Caki2 (cell line): ENCODE measurements at places on chromosomes 6 and 20.

GRCh38 chr20:45152405-45152804, 22.3 kb upstream of the PI3 start:
- no peak for DNase-seq

DNA sequence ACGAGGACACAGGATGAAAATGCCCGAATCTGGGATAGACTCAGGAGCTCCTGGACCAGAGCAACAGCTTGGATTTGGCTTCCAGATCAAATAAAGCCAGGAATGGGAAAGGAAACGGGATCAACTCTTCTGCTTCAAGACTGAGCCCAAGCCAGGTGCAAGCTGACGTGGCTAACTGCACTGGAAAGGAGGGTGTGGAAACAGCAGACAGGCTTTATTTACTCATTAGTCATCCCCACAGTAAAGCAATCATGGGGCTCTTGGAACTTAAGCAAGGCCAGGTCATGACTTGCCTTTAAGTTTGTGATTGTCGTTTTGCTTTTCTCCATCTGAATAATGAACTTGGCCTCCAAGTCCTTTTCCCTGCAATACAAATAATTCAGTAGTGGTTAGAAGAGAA, 45.2 kb downstream of the KIF16B start:
- peak; percentile 82 for DNase-seq

GRCh38 chr6:30007132-30007764, 53.8 kb upstream of the POLR1H start:
- no peak for DNase-seq

GRCh38 chr20:19658137-19658536, 99.9 kb upstream of the RIN2 start:
- DNase-seq: no peak

DNA sequence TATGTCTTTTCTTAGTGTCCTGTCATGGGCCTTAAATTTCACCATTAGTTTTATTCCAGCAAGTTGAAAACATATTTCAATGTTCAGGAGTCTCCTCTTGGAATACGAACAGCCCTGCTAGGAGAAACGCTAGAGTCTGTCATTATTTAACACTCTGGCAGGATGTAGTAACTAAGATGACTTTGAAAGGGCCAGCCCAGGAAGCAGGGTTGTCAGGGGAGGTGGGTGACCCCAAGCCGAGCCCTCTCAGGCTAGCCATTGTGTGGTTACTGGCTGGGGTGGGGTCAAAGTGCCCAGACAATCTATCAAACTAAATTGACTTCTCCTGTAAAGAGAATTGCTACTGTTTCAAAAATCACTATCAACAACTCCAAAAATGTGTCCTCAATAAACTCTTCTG, 67.8 kb downstream of the LY86 start:
- no peak for DNase-seq

- no peak for DNase-seq
Observed at GRCh38 chr6:34950849-34951248, 61.8 kb downstream of the ANKS1A start.

DNA sequence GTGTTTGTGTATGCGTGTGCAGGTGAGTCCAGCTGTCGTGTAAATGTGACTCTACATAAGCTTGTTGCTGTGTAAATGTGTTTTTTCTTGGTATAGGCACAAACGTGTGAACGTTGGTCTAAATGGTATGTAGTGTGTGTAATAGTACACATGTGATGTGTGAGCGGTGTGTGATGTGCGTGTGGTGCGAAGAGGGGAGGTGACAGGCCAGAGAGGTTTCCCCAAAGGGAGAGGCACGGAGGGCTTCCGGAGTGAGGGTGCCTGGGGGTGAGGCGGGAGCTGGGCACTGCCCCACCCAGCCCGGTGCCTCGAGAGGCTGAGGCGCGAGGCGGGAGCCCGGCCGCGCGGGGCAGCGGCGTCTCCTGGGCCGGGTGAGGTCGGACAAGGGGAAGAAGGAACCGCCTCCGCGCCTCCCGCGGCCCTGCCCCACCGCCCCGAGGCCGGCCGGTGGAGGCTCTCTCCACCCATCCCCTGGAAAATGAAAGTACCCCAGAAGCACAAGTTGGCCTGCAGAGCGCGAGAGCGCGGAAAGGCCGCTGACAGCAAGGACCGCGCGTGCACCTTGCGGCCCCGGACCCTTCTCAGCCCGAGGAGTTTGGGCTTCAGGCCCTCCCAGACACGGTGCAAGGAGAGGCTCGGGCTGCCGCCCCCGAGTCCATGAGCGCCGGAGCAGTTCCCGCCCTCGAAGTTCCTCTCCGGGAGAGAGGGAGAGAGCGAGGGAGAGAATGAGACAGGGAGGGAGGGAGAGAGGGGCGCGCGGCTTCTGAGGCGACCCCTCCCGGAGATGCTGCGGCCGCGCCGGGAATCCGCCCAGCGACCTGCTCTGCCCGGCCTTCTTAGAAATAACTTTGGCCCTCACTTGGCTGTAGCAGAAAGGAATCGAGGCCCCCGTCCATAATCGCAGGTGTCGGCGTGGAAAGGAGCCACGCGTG, 43.2 kb upstream of the OSTM1 start:
- no peak for DNase-seq

- DNase-seq: no peak
Observed at GRCh38 chr6:110491644-110492317, 15.4 kb upstream of the SLC22A16 start.

GRCh38 chr6:19035461-19036195, 648.5 kb downstream of the RNF144B start:
- no peak for DNase-seq

GRCh38 chr6:7590918-7591302, 912 bp downstream of the SNRNP48 start:
- peak; percentile 27 for DNase-seq

DNA sequence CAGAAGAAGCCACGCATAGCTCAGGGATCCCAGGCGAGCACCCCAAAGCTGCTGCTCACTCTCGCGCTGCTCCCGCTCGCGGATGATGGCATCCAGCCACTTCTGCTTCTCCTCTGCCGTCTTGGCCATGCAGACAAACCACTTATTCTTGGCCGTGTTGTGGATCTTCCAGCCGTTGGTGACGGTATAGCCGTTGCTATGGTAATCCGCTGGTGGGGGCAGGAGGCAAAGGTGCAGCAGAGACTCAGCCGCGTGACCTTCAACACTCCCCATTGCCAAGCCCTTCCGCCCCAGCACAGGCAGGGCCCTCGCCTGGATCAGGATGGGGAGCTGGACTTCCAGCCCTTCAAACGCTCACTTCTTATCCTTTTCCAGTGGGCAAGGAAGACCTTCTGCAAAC, 136.9 kb downstream of the PREX1 start:
- DNase-seq: no peak

DNA sequence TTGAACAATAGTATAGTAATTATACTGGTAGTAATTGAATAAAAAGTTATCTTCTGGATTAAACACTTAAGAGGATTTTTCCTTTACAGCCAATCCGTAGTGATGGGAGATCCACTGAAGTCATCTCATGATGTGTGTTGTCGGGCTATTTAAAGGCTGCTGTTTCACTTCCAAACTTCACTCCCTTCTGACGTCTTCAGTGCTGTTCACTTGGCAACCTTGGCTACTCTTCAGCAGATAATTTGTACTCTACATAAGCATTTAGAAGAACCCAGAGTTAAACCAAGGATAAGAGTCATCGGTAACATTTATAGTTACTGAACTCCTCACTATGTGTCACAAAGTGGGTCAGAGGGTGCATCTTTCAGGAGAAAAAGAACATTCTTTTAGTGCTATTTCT, 179.1 kb upstream of the EYA4 start:
- DNase-seq: no peak

DNA sequence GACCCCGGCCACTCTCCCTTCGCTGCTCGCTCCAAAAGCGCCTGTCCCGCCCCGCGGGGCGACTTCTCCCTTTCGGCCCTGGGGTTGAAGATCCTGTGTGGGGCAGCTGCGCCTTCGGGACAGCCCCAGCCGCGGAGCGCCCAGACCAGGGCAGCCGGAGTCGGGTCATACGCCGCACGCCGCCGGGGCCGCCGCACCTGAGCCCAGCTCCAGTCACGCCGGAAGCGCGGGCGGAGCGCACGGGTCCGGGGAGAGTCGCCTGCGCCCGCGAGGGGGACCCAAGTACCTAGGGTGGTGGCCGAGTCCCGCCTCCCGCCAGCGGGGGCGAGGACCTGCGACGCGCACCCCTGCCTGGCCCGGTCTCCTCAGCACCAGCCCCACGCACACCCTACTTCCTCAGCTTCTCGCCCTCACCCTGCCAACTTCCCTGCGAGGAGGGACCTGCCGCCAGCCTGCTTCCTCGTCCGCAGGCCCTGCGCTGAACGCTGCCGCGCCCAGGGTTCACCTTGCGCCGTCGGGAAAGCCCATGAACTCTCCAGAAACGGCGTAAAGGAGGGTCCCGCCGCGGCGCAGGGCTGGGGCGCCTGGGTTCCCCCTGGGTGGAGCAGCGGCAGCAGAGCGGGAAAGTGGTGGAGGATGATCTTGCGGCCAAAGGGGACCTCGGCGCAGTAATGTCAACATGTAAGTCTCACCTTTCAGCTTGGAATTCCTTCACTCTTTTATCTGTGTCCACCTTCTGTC, at the start of gene ADGRG6:
Gene ADGRG6, plus strand, starts transcription at position 357 of the 741 bp plus-strand sequence. Its CDS starts 323 bp downstream, at position 680.
- peak; percentile 79 for DNase-seq

GRCh38 chr20:54573838-54574237, 98.4 kb downstream of the DOK5 start:
- no peak for DNase-seq

DNA sequence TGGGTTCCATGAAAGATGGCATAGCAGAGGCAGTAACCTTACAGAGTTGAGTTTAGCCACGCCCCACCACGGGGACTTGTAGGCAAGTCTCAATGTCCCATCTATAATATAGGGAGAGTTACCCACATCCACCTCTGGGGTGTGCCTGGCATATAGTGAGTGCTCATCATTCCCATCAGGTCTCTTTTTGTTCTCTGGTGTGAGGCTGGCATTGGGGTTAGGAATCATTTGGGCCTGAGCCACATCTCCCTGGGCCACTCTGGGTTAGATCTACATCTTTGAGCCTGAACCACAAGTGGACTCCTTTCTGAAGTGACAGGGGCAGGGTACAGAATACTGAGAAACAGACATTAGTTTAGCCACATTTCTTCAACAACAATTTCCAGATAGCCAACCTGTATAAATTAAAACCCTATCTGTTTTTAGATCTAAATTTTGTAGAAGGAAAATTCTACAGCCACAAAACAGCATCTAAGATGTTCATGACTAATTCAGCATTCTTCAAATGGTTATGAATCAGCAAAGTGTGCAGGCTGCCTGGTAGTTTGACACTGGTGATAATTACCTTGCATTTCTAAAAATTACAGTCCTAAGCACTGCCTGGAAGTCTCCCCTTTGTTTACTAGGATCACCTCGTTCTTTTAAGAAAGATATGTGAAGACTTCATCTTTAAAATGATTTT, 20.1 kb downstream of the RNF24 start:
- peak; percentile 37 for DNase-seq

DNA sequence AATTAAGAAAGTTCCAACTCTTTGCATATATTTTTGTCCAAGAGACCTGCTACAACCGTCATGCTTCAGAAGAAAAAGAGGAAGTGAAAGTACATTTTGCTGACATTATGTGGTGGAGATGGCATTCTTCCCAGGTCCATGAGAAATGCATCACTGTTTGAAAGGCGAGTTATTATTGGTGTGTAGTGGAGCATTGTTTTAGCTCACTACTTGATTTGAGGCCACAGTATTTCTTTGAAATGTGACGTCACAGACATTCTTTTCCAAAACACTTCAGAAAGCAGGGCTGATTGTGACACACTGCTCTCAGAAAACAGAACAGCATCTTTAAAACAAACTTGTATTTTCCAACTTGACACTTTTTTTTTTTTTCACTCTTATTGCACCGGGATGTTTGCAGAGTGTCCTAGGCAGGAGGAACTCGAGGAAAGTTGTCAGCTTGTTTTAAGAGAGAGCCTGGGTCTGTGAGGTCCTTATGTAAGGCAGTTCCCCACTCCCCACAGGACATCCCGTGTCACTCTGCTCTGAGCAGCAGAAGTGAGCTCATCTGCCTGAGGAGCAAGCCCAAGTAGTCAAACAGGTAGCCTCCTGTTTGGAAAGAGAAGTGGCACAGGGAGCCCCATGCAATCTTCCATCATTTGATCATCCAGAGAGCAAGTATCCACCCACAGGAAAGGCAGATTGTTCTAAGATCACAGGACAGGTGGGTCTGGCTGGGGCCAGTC, 1.1 kb downstream of the SPTLC3 start:
- peak; percentile 85 for DNase-seq

GRCh38 chr6:71404145-71404966, 115.7 kb downstream of the OGFRL1 start:
- DNase-seq: peak; percentile 96

DNA sequence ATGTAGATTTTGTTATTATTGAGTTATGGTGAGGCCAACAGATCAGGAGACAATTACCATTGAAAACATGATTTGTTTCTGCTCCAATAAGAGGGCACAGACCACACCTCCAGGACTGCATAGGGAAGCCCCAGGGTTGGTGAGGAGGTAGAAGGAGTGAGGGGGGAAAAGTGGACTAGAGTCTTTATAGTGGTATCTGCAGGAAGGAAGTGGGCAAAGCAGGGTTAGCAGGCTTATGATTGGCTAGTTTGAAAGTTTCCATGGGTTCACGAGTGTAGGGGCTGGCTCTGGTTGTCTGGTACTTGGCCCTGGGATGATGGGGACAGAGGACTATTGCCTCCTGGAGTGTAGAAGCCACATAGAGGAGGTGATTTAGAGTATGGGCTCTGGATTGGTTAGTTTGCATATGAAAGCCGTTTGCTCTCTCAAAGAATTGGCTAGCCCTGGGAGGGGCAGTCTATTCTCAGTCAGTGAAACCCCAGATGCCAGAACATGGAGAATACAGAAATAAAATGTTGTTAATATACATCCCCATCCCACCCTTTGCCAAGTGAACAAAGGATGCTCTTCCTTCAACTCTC, 156.6 kb downstream of the KLHL32 start:
- DNase-seq: no peak

GRCh38 chr20:58682656-58683531, 9.7 kb upstream of the NPEPL1 start:
- no peak for DNase-seq

DNA sequence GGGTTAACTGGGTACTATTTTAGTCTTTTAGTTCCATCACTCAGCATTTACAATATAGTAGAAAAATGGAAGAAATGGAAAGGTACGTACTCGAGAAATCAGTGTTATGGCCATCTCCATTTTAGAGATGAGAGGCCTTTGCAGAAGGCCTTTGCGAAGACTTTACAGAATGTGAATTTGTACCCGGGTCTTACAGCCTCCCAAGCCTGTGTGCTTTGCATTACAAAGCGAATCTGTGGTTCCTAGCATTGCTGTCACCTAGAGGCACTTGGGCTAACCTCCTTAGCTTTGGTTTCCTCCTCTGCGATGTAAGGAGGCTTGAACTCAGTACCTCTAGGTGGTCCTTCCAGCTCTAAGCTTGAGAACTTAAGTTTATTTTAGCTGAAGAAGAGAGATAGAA, 10.9 kb downstream of the VAPB start:
- DNase-seq: no peak

GRCh38 chr6:5943591-5943990, 63.1 kb downstream of the NRN1 start:
- DNase-seq: no peak
